NCI-H1105 treated with DMSO at 0.1 percent for 48 hours (cell line): ENCODE measurements at places on chromosomes 1 and 21.

DNA sequence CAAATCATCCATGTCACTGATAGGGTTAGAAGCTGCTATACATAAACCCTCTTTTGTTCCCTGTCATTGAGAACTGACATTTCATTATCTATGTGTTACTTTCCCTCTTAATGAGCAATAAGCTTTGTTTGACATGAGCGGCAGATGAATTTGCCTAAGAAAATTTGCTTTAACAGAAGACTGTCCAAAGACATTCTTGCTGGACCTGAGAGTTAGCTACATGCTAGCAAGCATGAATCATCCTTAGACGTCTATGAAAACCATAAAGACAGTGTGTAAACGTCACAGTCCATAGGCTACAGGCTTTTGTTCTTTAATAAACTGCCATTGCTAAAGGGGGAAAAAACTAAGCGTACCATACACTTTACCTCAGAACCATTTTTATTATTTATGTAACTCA, 73.1 kb downstream of the TNFSF4 start:
- DNase-seq, result no peak

GRCh38 chr21:34046917-34047316, 26.5 kb upstream of the MRPS6 start:
- no peak for DNase-seq

- DNase-seq, result no peak
Measured at GRCh38 chr1:93015590-93015989, 54.3 kb upstream of the DIPK1A start.

DNA sequence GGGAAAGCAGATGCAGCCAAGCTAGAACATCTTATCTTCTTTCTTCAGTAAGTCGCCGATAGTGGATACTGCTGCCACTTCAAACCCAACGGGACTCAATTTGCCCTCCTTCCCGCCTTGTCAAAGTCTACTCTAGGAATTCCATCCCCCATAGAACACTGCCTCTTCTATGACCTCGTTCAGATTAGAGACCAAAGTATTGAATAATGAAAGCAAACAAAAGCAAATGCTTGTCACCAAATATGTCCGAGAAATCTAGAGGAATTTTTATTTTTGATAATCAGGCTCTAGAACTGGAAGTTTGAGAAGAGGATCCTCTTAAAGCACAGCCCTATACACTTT, 853 bp upstream of the RRAGC start:
- no peak for DNase-seq

DNA sequence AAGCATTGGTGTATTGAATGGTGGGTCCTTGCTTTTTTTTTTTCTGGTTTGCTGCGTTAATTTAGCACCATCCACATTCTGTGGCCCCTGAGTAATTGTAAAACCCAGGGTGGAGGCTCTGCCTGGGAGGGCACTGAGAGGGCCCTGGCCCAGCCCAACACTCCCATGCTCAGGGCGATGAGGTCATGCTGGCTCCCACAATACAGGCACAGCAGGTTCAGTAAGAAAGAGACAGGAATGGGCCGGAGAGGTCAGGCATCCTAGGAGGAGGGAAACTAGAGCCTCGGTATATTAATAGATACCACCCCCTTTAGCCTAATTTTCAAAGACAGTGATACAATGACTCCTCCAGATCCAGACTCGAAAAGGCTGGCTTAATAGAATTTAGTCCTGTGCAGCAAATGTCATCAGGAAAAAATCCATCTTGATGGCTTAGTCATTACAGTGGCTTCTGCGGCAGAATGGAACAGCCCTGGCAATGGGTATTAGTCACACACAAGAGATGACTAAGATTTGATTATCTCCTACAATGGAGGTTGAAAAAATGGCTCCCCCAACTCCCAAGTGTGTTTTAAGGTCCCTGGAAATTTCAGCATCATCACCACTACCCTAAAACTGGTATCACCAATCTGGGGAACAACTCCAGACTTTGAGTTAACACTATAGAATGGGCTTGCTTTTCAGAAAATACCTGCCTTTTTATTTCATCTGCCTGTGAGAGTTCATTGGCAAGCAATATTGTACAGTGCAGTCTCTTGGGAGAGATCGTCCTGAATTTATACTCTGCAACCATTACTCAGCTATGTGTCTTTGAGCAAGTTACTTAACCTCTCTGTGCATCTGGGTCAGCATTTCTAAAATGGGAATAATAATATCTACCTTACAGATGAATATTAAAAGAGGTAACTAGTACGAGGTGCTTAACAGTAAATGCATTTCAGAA, 43.9 kb upstream of the LYST start:
- no peak for DNase-seq

DNA sequence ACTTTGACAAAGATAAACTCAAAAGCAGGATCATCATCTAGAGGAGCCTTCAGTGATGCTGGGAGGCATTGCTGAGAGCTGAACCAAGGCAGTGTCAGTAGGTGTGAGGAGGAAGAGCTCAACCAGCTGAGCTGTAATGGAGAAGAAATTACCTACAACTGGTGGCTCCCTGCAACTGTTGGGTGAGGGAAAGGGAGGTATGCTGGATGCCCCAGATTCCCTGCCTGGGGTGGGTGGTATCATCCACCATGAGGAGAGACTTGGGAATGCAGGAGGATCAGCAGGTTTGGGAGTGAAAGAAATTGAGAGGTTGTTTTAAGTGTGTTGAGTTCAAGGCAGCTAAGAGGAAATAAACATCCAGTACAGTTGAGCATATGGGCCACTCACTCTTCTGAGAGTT, 199.8 kb downstream of the DNM3 start:
- no peak for DNase-seq

DNA sequence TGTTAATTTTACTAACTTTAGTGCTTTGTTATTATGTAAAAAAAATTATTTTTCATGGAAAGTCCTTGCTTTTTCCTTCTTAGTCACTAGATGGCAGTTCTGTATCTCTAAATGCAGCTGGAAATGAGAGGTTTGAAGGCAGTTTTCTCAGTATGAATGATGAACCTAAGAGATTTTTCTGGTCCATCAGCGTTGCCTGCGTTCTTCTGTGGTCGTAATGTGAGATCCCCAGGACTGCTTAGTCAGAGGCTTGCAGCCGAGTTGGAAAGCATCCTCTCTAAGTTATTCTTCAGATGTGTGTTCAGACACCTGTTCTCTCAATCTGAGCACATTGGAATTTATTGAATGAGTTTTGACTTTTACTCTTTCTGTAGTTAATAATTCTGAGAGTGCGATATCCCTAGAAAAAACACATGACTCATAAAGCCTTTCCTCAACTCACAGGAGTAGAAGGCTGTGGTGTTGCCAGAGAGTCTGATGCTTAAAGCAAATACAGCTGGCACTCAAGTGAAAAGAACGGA, 99.3 kb downstream of the FMN2 start:
- peak; percentile 25 for DNase-seq

- no peak for DNase-seq
Measured at GRCh38 chr21:21187579-21187978, 189.4 kb downstream of the NCAM2 start.

DNA sequence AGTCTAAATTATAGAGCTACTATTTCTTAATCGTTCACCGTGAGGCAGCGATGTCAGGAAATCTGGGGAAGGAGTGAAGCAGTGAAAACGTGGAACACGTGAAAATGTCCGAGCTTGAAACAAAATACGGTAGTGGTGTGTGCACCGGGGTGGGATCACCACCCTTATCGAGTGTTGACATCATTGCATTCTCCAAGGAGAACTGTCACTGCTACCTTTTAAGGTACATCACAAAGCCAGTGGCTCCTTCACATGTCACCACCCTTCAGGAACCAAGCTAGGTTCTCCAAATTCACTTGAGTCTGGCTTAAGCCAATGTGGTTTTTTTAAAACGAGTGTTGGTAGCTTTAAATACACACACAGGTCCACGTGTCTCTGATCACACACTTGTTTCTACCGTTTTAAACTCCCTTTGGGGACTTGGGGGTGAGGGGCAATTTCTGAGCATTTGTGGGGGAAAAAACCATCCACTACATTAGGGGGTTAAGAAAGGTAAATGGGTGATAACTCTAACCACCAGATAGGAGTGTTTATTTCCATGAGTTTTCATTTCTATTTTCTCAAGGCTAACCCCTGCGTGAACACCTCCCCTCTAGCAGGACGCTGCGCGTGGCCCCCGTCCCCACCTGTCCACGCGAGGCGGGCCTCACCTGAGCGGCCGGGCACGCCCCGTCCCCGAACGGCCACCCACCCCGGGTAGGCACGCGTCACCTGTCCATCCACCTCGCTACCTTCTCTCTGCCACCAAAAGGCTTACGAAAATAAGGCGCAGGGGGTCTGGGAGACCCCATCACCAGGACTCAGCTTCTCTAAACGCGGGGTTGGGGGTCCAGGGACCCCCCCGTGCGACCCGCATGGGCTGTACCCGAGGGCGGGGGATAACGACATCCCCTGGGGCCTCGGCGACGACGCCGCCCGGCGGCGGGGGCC, 978 bp downstream of the PRDM15 start:
- peak; percentile 28 for DNase-seq
